Natural killer cell (primary cell): ENCODE measurements at places on chromosomes 12 and 14.

GRCh38 chr12:108313241-108313605 lies 25.9 kb downstream of the CMKLR1 start:
- H3K4me1 ChIP-seq: peaks cover 83% of the 10 kb centered on the region
- peak overlapping the region; percentile 80 for H3K27ac ChIP-seq
- peaks cover 5% of the 10 kb centered on the region for H3K36me3 ChIP-seq
- DNase-seq: no peak

DNA sequence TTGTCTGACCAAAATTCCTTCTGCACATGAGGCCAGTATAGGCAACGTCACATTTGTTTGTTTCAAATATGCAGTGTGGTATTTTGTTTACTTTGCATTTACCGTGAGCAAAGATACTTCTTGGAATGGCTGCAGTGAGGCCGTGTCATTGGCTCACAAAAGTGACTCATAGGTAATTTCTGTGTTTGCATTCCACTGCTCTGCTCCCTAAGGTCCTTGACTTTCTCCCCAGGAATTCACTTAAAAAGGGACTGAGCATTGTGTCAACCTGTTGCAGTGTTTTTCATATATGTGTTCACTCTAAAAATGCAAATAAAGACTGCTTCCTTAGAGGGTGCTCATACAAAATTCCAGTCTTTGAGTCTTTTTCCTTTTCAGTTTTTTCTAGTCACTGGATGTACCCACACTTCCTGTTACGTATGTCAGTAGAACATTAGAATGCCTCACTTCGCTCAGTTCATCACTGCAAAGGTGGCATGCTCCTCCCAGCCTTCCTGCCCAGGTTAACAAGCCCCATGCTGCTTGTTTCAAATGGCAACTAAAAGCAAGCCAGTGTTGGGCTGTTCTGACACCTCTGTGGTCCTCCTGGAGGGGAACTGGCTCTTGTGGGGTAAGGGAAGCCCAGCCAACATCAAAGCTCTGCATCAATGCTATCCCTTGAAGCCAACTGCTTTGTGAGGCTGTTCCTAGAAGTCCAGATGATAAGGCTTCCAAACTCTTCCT lies 9.1 kb downstream of the C12orf76 start:
- H3K36me3 ChIP-seq: peaks cover 47% of the 10 kb centered on the region
- peaks cover 8% of the 10 kb centered on the region for H3K4me1 ChIP-seq
- no peaks in the 10 kb centered on the region for H3K27me3 ChIP-seq
- DNase-seq: no peak
- H3K4me3 ChIP-seq: no peak overlapping the region

GRCh38 chr14:23297611-23298277 lies 4.9 kb downstream of the PPP1R3E start:
- H3K36me3 ChIP-seq: peaks cover 15% of the 10 kb centered on the region
- H3K4me1 ChIP-seq: peaks cover 25% of the 10 kb centered on the region
- H3K27me3 ChIP-seq: no peaks in the 10 kb centered on the region
- DNase-seq: no peak
- no peak overlapping the region for H3K27ac ChIP-seq

DNA sequence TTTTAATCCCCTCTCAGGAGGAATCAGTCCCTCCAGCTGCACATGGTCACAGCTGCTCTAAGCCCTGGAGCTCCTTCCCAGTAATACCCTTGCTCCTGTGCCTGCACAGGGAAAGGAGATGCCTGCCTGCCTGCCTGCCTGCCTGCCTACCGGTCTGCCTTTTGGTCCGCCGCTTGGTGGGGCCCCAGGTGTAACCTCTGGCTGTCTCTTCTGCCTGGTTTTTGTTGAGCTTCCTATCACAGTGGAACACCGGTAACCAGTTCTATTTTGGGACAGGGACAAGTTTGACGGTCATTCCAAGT lies 99.8 kb downstream of the DAD1 start:
- no peaks in the 10 kb centered on the region for H3K36me3 ChIP-seq
- peak overlapping the region; percentile 3 for H3K4me3 ChIP-seq
- H3K4me1 ChIP-seq: peaks cover 88% of the 10 kb centered on the region
- DNase-seq: peak; percentile 30
- peak overlapping the region; percentile 77 for H3K27ac ChIP-seq

GRCh38 chr14:29102266-29102665 lies 335.7 kb downstream of the FOXG1 start:
- H3K27me3 ChIP-seq: no peaks in the 10 kb centered on the region
- no peaks in the 10 kb centered on the region for H3K4me1 ChIP-seq
- DNase-seq: no peak
- no peak overlapping the region for H3K4me3 ChIP-seq

- H3K36me3 ChIP-seq: no peaks in the 10 kb centered on the region
- no peak for DNase-seq
- no peak overlapping the region for H3K4me3 ChIP-seq
- H3K4me1 ChIP-seq: peaks cover 6% of the 10 kb centered on the region
Observed at GRCh38 chr14:21109377-21110138, 8.7 kb downstream of the TMEM253 start.

- H3K36me3 ChIP-seq: no peaks in the 10 kb centered on the region
- H3K4me1 ChIP-seq: peaks cover 29% of the 10 kb centered on the region
- H3K27ac ChIP-seq: no peak overlapping the region
- no peak for DNase-seq
- H3K27me3 ChIP-seq: no peaks in the 10 kb centered on the region
Observed at GRCh38 chr14:72236629-72237028, 304.4 kb downstream of the RGS6 start.

DNA sequence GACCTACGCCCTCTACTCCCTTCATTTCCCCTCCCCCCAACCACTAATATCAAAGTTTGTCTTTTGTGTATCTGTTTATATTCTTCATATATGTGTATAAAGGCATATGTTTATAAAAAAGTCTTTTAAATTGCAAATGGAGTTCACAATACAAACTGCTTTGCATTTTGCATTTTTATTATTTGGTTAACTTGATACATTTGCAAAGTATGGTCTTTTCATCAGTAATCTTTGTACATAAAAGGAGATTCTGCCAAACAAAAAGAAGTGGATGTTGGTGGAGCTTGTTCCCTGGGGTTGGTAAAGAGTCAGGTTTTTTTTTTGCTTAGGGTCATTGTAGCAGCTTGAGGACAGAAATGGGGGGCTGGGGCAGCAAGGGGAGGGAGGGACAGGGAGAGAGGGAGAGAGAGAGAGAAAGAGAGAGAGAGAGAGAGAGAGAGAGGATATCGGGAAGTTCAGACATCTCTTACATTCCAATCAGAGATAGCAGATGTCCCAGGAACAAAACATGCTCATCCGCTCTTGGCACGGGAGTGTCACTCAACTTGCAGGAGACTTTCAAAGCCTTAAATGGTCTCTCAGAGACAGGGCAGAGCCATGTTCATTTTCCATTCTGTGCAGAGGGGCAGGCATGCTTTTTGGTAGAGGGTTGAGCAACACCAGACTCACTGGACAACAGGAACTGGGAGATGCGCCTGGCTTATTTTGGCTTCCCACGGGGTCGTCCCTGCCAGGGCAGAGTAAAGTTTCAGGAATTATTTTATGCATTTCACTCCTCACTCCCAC lies 44.8 kb upstream of the TBX5 start:
- H3K27me3 ChIP-seq: peaks cover 20% of the 10 kb centered on the region
- H3K4me3 ChIP-seq: no peak overlapping the region
- H3K36me3 ChIP-seq: no peaks in the 10 kb centered on the region
- no peak overlapping the region for H3K27ac ChIP-seq
- no peak for DNase-seq

DNA sequence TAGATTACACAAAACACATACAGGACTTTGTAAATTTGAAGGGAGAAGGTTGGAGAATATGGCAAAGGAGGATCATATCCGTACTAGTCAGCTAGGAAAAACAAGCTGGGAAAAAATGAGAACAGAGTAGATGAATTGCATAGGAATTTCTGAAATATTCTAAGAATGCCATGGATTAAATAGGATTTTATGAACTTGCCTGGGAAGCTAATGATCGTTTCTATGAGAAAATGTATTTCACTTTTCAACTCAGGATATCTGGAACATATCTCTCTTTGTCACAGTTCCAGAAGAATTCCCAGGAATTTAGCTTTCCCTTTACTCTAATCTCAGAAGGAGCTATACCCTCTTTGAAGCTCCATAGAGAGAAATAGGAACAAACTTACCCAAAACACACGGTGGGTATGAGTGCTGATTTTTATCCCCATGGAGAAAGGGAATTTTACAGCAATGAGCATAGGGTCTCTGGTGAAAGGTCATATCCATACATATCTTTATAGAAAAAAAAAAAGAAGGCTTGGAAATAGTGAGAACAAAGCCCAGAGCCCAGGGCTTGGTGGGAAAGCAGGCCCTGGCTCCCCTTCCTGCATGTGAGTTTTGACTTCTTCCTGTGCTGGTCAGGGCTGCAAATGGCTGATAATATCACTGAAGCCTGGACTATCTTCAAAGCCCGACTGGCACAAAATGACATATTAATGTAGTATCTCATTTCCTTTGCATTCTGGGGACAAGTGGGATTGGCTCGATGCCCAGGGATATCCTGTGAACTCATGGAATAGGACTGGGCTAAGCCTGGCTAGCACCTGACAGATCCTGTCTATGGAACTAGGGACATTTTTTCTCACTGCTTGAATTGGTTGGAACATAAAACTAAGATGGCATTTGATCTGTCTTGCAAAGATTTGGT lies 136.3 kb downstream of the AEBP2 start:
- no peak overlapping the region for H3K27ac ChIP-seq
- no peaks in the 10 kb centered on the region for H3K27me3 ChIP-seq
- no peak for DNase-seq

DNA sequence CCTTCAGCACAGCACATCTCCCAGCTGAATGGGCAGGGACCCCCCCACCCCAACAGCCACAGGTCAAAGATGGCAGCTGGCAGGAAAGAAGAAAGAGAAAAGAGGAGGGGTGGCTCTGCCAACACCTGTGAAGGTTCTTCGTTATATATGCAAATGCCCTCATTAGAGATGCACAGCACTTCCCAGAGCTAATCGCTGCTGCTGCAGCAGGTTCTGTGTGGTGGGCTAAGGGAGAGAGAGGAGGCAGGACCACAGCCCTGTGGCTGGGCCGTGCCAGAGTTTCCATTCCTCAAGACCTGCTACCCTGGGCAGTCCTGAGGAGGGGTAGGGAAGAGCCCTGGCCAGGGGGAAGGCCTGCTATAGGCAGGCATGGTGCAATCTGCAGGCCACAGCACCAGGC lies 28.7 kb downstream of the SMUG1 start:
- no peaks in the 10 kb centered on the region for H3K36me3 ChIP-seq
- no peak overlapping the region for H3K27ac ChIP-seq
- no peaks in the 10 kb centered on the region for H3K27me3 ChIP-seq
- no peaks in the 10 kb centered on the region for H3K4me1 ChIP-seq
